ENCODE measurements at places on chromosomes 16 and 17.

DNA sequence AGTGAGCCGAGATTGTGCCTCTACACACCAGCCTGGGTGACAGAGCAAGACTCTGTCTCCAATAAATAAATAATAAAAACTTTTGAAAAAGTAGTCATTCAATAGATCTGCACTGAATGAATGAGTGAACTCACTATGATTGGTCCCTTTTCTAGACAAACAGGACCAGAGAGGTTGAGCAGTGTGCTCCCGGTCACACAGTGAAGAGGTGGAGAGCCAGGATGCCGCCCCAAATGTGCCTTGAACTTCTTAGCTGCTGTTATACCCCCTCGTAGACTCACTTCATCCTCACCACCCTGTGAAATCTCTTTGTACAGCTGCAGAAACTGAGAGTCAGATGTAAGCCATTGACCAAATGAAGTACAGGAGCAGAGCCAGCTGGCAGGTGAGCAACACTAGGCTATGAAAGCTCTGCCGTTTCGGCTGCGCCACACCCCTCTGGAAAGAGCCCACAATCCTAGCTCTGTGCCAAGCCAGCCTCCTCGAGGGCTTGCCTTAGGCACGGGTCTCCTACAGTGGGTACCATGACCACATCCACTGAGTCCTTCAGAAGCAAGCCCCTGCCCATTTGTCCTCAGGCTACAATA lies 7.8 kb upstream of the KIAA0513 start:
- no peak for DNase-seq

DNA sequence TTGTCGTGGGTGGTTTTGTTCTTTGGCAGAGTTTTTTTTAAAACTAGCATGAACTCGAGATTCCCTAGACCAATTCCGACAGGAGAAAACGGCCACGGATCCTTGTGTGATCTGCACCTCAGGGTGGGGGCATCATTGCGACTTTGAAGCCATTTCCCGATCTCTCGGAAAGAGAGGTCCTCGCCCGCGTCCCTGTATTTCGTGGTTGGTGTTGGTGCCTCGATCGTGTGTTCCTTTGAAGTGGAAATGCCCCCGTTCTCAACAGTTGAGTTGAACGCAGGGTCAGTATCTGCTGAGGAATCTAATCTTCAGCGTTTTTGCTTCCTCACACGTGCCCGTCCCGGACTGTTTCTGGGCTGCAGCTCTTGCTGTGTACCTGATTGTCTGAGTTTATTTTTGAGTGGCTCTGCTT lies 1.1 kb downstream of the CRAMP1 start:
- DNase-seq: no peak

DNA sequence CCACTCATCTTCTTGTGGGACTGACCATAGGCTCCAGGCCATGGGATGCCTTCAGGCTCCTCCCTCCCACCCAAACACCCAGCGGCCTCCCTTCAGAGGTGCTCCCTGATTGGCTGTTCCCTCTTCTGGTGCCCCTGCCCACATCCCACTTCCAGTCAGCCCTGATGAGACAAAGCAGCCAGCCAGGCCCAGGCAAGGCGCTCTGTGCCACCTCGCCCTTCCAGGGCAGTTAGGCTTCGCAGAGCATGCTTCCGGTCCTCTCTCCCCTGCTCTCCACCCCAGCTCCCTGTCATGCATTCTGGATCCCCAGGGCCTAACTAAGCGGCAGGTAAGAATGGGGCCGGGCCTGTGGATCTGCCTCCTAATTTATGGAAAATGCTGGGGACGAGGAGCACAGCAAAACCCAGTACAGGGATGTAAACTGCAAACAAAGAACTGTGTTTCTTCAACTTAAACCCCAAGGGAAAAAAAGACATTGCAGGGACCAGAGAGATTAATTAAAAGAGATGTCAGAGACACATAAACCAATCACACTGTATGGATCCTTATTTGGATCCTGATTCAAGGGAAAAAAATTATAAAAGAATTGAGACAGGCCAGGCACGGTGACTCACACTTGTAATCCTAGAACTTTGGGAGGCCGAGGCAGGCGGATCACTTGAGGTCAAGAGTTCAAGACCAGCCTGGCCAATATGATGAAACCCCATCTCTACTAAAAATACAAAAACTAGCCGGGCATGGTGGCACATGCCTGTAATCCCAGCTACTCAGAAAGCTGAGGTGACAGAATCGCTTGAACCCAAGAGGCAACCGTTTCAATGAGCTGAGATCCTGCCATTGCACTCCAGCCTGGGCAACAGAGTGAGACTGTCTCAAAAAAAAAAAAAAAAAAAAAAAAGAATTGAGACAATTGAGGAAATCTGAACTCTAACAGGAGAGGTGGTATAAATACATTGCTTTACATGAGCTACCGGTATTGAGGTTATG lies 26.0 kb downstream of the ZDHHC7 start:
- no peak for DNase-seq

GRCh38 chr17:69058165-69058564 lies 2.6 kb downstream of the ABCA9 start:
- DNase-seq: no peak

- DNase-seq: no peak
Observed at GRCh38 chr17:81349397-81350319, 45.6 kb upstream of the BAHCC1 start.

DNA sequence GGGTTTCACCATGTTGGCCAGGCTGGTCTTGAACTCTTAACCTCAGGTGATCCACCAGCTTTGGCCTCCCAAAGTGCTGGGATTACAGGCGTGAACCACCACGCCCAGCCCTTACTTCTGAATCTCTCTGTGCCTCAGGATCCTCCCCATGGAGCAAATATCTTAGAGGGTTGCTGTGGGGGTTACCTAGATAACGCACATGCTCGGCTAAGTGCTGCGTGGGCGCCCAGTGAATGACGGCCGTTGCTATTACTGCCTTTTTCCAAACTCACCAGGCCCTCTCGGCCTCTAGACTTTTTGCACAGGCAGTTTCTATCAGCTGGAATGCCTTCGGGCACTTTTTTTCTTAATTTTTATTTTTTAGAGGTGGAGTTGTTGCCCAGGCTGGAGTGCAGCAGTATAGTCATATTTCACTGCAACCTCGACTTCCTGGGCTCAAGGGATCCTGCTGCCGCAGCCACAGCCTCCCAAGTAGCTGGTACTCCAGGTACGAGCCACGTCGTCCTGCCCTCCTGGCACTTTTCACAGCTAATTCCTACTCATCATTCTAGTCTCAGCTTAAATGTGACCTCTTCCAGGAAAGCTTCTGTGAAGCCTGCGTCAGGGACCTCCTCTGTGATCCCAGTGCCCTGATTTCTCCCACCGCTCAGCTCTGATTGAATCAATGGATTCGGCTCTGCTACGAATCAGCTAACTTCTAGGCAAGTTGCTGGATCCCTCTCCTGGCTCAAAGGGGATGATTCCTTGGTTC lies 8.6 kb downstream of the CCDC102A start:
- no peak for DNase-seq

GRCh38 chr16:8581831-8582580 lies 8.3 kb downstream of the TMEM114 start:
- no peak for DNase-seq

GRCh38 chr16:86722970-86723369 lies 144.6 kb downstream of the FOXL1 start:
- no peak for DNase-seq

- DNase-seq: no peak
Observed at GRCh38 chr17:1001640-1002411, 4.9 kb downstream of the TIMM22 start.

DNA sequence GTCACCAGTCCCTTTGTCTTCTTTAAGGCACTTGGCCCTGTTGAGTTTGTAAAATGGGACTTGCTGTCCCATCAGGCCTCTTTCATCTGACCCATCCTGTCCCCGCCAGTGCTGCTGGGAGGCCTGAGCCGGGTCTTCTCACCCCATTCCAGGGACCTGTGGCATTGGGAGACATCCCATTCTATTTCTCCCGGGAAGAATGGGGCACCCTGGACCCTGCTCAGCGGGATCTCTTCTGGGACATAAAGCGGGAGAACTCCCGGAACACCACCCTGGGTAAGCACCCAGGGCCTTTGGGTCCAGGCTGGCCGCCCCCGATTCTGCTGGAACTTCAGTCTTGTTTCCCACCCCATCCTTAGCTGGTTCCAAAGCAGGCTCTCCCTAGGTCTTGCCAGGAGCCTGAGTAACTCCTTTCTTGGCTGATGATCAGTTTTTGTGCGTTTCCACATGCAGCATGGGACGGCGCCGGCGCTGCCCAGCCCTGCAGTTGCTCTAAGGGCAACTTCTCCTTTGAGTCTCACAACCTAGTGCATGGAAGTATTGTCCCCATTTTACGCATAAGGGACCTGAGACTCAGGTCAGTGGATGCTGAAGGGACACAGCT lies 4.1 kb downstream of the ZNF213 start:
- no peak for DNase-seq

DNA sequence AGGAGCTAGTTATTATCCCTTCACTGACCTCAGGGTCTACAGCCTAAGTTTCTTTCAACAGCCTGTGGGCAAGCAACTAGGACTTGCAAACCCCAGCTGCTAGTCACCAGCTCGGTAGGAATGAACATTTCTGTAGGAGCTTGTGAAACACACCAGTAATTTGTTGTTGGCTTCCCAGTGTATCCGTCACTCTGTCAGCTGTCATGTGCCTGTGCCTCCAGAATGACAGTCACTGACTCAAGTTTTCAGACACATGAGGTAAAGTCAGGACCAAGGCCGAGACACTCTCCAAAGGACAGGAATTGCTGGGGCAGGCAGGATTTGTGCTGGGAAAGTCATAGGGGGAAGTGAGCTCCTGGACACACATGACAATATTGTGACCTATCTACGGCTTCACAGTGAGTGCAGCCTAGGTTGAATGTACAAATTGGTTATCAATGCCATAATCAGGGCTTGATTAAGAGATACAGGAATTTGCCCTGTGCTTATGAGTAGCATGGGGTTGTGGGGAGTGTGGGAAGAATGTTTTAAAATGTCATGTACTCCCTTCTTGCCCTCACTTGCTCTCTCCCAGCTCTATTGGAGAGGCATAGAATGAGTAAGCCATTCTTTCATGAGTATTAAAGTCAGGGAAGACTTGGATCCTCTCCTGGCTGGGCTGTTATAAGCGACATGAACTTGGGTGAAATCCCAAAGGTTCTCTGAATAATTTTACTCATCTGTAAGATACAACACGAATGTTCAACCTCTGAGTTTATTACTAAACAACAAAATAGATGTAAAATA lies 391.4 kb downstream of the UTP18 start:
- DNase-seq: no peak

GRCh38 chr16:86635176-86635876 lies 57.0 kb downstream of the FOXL1 start:
- no peak for DNase-seq

DNA sequence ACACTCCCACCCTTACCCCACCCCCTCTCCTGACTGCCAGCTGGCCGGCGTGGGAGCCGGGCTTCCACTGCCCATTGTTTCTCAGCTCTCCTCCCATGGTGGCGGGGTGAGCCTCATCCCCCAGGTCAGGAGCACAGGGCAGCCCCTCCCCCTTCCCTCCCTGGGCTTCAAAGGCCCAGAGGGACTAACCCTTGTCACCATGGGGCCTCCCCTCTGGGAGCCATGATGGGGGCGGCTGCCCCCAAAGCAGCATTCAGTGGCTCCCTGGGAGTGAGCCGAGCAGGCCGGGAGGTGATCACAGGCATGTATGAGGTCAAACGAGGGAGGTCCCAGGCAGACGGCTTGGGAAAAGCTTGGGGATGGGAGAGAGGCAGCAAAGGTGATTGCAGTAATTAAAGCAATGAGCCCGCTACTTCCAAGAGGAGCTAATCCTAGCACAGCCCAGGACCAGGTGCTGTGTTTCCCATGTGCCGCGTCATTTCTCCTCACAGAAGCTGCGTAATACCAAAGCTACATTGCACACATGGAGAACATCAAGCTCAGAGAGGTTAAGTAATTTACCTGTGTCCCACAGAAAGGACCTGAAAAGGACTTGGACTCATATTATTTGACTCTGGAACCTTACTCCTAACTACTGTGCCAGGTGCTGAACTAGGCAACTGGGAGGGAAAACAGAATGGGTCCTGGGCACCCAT lies 24.5 kb downstream of the CDK5RAP3 start:
- no peak for DNase-seq

DNA sequence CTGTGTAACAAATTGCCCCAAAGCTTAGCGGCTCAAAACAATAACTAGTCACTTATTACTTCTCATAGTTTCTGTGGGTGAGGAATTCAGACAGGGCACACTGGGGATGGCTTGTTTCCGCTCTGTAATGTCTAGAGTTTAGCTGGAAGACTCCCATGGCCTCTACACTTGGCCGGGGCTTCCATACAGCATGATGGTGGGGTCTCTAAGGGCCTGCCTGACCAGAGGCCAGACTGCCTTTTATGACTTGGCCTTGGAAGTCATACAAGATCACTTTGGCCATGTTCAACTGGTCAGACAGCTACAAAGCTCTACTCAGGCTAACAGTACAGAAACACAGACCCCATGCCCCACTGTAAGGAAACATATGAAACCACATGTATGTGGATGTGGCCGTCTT lies 8.2 kb downstream of the GLP2R start:
- no peak for DNase-seq

- no peak for DNase-seq
Observed at GRCh38 chr17:46814446-46814845, 4.0 kb downstream of the WNT3 start.

All from CD4-positive, alpha-beta T cell treated with Interleukin-15 for 4 hours (primary cell).